ENCODE measurements at places on chromosomes 2 and 18. TPM values are rescaled to one million over a fixed set of nuclear protein-coding genes. Genes with fewer than 3 reads are reported as not detected.

The TFCP2L1 gene
- 0.95 TPM for total RNA-seq

The ITGAV gene
- total RNA-seq: 41.4 TPM

The PCARE gene
- total RNA-seq: not detected

The COL5A2 gene
- 73.8 TPM for total RNA-seq

The DNAJC5G gene
- total RNA-seq: not detected

The PARD6G gene
- total RNA-seq: 3.4 TPM

The UGT1A3 gene
- 0.13 TPM for total RNA-seq

The LCT gene
- total RNA-seq: 0.03 TPM

The C2orf78 gene
- not detected for total RNA-seq

The SLC40A1 gene
- 4.2 TPM for total RNA-seq

The MOGAT1 gene
- total RNA-seq: not detected

The MROH2A gene
- total RNA-seq: 0.28 TPM

The GKN1 gene
- total RNA-seq: 0.48 TPM

The ERICH2 gene
- total RNA-seq: not detected

The EFHD1 gene
- 2.3 TPM for total RNA-seq

The COLEC12 gene
- not detected for total RNA-seq

The NTSR2 gene
- total RNA-seq: not detected

The GLI2 gene
- total RNA-seq: 26.5 TPM

The OBSL1 gene
- 24.0 TPM for total RNA-seq

The HRH4 gene
- total RNA-seq: 0.02 TPM

The GCG gene
- not detected for total RNA-seq

The PAX8 gene
- 1.1 TPM for total RNA-seq

The LHCGR gene
- not detected for total RNA-seq

The CENPA gene
- total RNA-seq: 47.2 TPM

The GYPC gene
- not detected for total RNA-seq

The ANTXR1 gene
- 154 TPM for total RNA-seq

The ZAP70 gene
- not detected for total RNA-seq

The ABCG5 gene
- total RNA-seq: not detected

The SERPINB4 gene
- total RNA-seq: not detected

The UGT1A10 gene
- total RNA-seq: not detected

The GALNT14 gene
- 47.5 TPM for total RNA-seq

The CDH19 gene
- 1.3 TPM for total RNA-seq

The IL1RL1 gene
- total RNA-seq: 1.1 TPM

The REG1B gene
- total RNA-seq: not detected

The AQP12A gene
- not detected for total RNA-seq

The CGREF1 gene
- total RNA-seq: 7.3 TPM

The FLACC1 gene
- not detected for total RNA-seq

The ERLEC1 gene
- 63.4 TPM for total RNA-seq

The CHMP1B gene
- total RNA-seq: 34.1 TPM

The HOXD11 gene
- total RNA-seq: 7.8 TPM

The LMAN1 gene
- total RNA-seq: 17.8 TPM

The SGPP2 gene
- 0.33 TPM for total RNA-seq

The TTR gene
- total RNA-seq: not detected

Measured in A549 treated with RU486 at 1 μM for 4 hours (cell line).